ENCODE measurements at places on chromosomes 3 and 15. TPM values are rescaled to one million over a fixed set of nuclear protein-coding genes. Genes with fewer than 3 reads are reported as not detected.
A peak's percentile ranks its signal among the peaks of the same experiment; 100 is the strongest.

DNA sequence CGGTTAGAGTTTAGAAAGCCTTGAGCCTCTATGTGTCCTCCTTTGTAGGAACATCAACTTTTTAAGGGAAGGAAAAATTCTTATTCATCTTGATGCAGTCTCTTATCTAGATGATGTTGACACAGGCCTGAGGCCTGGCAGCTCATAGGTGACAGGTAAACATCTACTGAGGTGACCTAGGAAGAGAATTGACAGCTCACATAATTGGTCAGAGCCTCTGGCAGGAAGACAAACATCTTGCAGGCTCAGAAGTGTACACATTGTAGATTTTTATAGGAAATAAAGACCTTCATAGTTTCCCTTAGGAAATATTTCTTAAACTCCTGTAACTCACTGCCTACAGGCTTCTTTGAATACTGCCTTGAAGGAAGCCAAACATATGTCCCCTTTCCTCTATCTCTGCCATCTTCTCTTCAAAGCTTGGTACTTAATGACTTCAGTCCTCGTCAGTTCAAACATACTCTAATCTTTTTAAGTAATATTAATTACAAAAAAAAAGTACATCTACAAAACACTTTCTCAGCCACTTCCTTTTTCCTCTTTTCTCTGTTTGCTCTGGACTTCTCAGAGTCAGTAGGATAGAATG, 341.3 kb downstream of the TBL1XR1 start:
- no peak for DNase-seq

DNA sequence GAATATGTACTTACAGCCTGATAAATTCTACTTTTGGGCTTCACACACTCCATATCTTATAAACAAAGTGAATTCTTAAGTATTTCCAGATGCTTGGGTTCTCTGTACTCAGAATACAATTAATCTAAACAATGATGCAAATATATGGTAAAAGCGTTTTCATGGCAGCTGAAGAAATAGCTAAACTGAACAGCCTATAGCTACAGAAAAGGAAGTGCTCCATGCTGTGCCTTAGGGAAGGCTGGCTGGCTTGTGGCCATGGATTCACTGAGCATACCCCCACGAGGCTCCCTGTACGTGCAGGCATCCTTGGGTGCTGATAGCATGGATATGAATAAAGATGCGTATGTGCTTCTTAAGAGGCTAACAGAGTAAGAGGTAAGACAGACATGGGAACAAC, 264.0 kb downstream of the KLF13 start:
- no peak for DNase-seq

Gene SLC51A
- total RNA-seq: not detected

GRCh38 chr3:5314897-5315296, 127.4 kb downstream of the EDEM1 start:
- no peak for DNase-seq

DNA sequence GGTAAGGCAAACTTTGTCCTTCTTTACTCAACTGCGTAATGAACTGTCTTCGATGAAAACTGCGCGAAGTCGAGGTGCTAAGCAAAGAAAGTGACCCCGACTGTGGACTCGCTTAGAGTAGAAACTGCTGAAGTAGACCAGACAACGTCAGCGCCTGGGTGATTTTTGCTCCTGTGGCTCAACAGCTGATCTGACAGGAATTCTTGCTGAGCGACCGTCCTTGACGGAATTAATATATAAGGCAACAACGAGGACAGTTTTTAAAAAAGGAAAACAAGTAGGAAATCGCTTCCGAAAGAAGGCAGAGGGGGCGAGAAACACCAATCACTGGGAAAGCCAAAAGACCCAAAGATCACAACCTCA, 541 bp downstream of the RPS27L start:
- DNase-seq: peak; percentile 34

Gene CLRN1
- total RNA-seq: not detected

- peak; percentile 45 for DNase-seq
Measured at GRCh38 chr3:187136936-187137335, 2.4 kb downstream of the RPL39L start.

- DNase-seq: peak; percentile 26
Measured at GRCh38 chr3:11655196-11655928, 11.6 kb upstream of the VGLL4 start.

- peak; percentile 13 for DNase-seq
Measured at GRCh38 chr3:159839561-159840379, 148.9 kb upstream of the IL12A start.
